ENCODE measurements at places on chromosomes 12 and 14.

DNA sequence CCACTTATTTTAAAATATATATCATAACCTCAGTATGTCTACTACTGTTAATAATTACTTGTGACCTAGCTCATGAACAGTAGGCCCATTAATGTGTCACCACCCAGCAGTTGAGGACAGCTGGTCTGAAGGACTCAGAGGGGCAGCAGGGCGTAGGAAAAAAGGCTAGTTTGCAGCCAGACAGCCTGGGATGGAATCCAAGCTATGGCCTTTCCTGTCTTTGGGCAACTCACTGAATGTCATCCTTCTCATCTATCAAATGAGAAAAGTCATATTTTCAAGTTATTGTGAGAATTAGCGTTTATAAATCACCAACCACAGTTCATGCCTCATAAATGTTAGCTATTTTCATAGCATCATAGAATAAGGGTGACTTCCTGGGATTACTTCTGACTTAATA, 12.3 kb downstream of the DENND5B start:
- peak; percentile 64 for DNase-seq

DNA sequence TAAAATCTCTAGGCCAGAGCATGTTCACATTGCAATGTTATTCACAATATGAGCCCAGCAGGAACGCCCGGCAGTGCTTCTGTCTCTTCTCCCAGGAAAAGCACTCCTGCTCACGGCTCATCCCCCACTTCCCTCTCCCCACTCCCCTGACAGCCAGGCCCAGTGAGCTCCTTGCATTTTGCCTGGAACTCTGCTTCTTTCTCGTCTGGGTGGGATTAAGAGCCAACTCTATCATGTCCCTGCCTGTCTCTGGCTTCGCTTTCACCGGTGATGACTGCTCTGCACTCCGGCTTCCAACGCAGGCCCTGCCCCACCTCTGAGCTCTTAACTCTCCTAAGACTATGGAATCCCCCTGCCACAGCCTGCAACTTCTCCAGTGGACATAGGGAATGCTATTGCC, 2.5 kb downstream of the PLEK2 start:
- DNase-seq = no peak

DNA sequence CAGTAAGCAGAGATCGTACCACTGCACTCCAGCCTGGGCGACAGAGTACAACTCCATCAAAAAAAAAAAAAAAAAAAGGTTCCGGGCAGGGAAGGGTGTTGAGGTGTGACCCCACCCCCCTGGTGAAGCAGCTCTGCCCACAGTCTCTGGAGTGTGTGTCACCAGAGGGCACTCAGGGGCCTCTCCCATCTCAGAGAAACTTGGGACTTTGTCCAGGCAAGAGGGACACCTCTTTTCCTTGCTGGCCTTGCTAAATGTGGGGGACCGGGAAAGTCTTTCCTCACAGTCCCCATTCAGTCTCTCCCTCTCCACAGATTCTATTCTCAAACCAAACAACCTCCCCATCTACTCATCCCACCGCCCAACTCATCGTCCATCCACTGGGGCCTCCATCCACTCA, 43.6 kb downstream of the RFLNA start:
- DNase-seq = no peak

DNA sequence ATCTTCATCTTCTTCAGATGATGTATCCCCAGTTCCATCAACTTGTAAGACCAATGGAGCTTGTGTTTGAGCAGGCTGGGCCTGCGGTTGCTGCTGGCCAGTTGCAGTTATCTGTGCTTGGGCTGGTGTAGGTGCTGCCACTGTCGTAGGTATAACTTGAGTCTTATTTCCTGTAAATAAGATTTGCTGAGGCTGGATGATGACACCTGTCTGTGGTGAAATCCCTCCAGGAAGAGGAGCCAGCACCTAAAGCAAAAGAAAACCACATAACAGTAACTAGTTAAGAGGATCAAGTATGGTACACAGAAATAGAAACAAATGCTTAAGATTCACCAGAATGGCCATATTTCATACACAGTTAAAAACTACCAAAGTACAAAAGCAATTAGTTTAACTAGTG, 28.2 kb downstream of the GTF2A1 start:
- DNase-seq = no peak

GRCh38 chr14:99964979-99965378, 100.2 kb upstream of the EVL start:
- DNase-seq = no peak

DNA sequence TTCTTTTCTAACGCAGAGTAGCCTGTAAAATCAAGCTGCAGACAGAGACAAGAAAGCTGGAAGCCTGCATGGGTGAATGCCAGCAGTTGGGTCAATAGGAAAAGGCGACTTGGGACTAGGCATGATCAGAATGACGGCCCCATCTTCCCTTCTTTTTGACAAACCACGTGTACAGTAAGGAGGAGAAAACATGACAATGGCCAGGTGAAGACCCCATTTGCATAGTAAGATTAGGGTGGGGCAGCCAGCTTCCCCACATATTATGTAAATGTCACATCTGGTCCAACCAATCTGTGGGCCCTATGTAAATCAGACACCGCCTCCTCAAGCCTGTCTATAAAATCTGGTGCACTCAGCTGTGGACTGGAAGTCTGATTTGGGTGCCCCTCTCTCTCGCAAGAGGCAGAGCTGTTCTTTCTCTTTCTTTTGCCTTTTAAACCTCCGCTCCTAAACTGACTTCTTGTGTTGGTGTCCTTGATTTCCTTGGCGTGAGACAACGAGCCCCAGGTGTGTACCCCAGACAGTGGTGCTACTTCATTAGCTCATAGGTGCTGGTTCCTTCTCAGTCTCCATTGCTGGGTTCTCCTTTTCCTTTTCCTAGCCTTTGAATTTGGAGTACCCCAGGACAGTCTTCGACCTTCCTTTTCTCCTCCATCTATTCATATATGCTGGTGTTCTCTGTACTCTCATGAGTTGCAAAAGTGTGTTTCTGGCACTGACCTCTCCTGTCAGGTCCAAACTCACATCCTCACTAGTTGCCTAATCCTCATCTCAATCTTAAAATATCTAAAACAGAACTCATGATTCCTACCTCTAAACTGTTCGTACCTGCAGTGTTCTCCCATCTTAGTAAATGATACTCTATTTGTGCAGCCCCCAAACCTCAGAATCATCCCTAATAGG, 9.4 kb upstream of the DHRS7 start:
- no peak for DNase-seq

- DNase-seq = no peak
Observed at GRCh38 chr12:80161612-80162011, 62.3 kb downstream of the OTOGL start.

DNA sequence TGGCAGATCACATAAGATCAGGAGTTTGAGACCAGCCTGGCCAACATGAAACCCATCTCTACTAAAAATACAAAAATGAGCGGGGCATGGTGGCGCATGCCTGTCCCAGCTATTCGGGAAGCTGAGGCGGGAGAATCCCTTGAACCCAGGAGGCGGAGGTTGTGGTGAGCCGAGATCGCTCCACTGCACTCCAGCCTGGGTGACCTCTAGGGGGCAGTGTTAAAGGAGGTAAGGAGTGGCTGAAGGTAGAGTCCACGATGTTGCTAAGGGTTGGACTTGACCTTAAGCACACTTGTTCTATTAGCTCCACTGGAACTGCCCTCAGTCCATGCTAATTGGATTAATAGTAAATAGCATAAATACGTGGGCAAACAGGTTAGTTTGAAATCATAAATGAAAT, 62.4 kb upstream of the PSMC1 start:
- no peak for DNase-seq

DNA sequence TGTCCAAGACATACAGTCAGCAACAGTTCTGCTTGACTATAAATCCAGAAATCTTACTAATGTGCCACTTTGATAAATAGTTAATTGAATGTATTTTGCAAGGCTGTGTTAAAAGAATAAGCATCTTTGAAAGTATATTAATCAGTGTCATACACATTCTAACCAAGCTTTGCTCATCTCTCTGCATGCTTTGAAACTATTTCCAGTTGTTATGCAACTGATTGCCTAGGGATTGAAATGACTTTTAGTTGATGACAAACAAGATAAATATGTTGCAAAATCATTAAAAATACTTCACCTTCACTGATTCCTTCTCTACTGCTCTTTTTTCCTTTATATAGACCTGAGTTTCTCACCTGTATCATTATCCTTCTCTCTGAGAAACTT, 91.3 kb downstream of the AEBP2 start:
- no peak for DNase-seq

GRCh38 chr14:96629082-96629481, 126.9 kb downstream of the PAPOLA start:
- DNase-seq = no peak

- DNase-seq = no peak
Observed at GRCh38 chr12:41123871-41124270, 64.2 kb upstream of the PDZRN4 start.

GRCh38 chr14:55780156-55780946, 200.3 kb downstream of the KTN1 start:
- no peak for DNase-seq

- no peak for DNase-seq
Observed at GRCh38 chr12:30450872-30451271, 244.8 kb downstream of the IPO8 start.

GRCh38 chr12:116863275-116863767, 17.9 kb downstream of the HRK start:
- no peak for DNase-seq

- DNase-seq = no peak
Observed at GRCh38 chr12:52324153-52324444, 2.9 kb upstream of the KRT83 start.

DNA sequence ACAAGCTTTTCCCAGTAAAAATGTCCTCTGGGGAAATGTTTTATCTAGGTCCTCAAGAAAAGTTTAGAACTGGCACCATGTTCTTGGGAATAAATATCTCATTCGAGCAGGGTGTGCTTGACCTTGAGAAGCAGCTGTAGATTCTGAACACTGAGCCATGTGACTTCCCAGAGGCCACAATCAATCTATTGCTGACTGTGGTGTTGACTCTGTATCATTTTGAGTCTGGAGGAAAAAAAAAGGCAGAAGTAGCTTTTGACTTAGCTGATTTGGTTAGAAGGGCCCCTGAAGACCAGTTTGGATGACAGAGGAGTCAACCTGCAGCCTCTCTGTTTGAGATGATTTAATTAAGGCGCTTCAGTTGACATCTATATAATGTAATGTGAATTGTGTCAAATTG, 592.4 kb upstream of the SEL1L start:
- no peak for DNase-seq

- no peak for DNase-seq
Observed at GRCh38 chr12:70399311-70399710, 33.2 kb downstream of the KCNMB4 start.

DNA sequence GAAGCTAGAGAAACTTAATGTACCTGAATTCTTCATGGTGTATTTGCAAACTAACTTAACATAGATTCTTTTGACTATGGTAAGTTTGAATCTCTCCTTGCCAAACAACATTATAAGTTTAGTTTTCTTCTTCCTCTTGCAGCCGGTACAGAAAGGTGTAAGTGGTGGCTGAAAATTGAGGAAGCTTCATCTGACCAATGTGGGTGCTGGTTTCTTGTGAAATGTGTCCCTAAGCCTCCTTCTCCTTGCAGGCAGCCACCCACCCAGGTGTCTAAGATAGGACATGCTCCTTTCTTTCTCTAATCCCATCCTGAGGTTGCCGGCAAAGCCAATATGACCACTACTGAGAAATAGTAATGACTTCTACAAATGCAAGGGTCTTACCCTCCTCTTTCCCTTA, 20.6 kb downstream of the GSG1 start:
- DNase-seq = no peak

DNA sequence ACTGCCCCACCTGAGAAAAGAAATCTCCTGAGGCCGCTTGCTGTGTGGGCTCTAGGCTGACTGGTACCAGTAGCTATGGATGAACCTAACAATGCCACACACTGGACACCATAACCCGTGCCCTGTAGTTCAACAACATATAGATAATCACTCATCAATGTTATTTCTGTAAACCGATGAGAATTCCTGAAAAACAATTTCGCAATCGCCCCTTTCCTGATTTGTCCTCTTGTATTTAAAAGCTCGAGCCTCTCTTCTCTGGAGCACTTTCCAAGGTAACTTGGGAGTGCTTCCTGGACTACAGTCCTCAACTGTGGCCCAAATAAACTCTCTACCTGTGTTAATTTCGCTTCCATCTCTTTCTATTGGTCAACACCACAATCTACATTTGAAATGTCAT, 26.1 kb upstream of the PPP2R5C start:
- no peak for DNase-seq

DNA sequence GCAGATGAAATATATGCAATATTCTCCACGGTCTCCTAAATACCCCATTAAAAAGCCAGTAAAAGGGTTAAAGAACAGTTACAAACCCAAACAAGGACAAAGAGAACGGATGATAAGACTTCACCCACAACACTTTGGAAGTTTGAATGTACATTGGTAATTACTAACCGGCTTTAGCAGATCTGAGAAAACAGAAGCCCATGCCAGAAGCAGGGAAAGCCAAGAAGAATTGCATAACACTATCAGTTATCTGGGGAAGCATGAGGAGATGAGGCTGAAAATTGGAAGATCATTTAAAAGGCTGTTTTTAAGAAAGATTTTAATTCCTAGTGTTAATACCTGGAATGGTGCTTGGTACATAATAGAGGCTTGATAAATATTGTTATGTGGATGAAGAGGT, 55.6 kb upstream of the MYBPC1 start:
- DNase-seq = no peak

DNA sequence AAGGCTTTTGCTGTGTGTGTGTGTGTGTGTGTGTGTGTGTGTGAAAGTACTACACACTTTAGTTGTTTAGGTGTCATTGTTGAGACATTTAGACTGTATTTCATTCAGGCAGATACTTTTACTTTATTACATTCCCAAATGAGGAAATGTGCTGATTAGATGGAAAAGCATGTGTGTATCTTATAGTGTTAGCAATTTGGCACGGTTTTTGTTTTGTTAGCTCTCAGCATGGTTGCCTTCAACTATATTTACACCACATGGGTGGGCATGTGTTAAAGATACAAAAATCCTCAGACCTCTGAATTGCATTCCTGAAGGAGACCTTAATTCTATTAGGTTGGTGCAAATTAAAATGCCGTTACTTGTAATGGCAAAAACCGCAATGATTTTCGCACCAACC, 879.5 kb downstream of the DIO2 start:
- DNase-seq = peak; percentile 3

DNA sequence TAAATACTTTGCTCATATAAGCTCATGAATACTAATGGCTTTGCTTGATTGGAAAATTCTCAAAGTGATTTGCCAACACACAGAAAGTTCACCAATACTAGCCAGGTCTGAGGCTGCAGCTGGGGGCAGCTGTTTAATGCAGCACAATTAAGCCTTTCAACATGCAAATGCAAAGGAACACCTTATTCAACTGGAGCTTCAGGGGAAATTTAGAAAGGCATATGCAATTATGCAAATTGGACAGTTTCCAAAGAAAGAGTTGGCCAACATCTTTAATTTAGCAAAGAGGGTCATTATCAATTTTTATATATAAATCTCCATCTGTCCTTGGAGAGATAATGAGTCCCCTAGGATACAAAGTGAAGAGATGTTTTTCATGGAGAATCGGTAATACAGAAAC, 40.2 kb upstream of the OTOGL start:
- DNase-seq = no peak

Measured in globus pallidus (tissue), 1 donor.